ENCODE measurements at places on chromosomes 2 and 18.

DNA sequence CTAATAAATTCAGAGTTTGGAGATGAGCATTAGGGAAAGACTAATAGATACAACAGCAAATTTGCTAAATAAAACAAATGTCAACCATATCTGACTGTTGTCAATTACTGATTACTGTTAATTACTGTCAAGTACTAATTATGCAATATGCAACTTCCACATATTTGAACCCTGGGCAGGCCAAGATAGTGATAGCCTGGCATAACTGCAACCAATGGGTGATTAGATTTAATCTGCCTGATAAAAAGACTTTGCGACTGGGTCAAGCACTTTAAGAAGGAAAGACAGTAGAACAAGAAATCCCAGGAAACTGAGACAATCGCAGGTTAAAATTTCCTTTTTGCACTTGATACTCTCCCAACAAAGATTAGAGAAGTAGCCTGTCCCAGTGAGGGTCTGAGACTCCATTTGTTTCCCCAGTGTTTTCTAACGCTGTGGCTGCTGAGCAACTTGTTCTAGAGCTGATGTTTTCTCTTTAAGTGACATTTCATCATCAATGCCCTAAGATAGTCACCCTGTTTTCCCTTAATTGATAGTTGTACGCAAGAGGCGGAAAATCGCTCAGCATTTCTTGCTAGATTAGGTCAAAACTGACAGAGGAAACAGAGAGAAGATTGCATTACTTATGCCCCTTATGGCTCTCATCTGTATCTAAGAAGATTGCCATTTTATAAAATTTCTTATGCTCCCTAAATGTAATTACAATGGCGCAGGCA lies 17.8 kb downstream of the ARHGAP15 start:
- DNase-seq = no peak

DNA sequence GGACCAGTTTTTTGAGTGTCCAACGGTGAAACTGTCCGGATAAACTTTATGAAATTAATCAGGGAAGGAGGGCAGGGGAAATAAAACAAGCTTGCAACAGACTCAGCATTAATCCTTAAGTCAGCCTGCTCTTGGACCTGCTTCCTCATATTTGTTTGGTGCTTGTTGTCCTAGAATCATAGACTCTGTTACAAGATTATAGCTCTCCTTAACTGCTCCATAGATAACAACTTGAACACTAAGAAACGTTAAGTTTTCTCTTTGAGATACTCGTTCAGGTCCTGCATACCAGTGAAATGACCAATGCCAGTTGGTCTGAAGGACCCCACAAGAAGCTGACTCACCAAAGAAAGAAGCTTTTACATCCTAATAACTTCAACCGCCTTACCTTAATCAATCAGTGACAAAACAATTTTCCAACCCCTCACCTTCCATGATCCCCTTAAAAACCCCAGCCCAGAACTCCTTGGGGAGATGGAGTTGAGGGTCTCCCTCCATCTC lies 493.2 kb downstream of the PID1 start:
- DNase-seq = no peak

GRCh38 chr2:127707890-127708648 lies 6.8 kb downstream of the SFT2D3 start:
- peak; percentile 19 for DNase-seq

GRCh38 chr2:101597347-101597944 lies 100.1 kb upstream of the MAP4K4 start:
- DNase-seq = peak; percentile 52

DNA sequence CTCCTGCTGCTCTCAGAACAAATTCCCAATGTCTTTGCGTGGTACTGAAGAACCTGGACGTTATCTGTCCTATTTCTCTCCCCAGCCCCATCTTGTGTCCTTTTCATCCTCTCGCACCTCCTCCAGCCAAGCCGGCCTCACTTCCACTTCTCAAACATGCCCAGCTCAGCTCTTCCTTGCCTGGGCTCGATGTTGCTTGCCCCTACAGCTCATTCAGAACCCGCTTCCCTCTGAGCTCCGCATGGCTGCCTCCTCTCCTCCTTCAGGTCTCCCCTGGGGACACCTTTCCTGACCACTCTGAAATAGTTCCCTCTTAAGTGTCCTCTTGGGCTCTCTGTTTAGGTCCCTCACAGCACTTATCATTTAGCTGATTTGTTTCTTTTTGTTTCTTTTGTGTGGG lies 6.7 kb upstream of the SMARCAL1 start:
- DNase-seq = no peak

GRCh38 chr2:164786787-164787186 lies 54.8 kb downstream of the COBLL1 start:
- DNase-seq = no peak

DNA sequence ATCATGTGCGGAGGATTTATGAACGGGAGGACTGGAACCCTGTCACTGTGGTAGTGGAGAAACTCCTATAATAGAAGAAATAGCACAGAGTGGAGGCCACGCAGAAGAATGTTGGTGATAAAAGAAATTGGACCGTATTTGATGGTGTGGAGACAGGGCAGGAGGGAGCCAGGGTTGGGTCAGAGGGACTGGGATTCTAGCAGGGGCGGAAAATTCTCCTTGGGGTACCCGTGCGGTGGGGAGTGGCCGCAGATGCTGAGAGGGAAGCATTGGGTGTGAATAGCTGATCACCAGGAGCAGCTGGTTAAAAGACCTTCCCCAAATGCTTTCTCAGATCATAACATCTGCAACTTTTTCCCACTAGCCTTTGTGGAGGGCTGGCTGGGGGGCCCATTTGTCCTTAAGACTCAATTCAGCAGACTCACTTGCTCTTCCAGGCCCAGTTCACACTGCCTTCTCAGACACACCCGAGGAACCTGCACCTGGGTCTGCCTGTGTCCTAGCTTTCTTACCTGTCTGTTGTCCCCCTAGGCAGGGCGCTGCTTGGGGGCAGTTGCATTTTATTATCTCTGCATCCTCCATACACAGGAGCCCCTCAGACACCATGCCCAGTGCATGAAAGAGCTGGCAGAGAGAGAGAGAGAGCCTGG lies 7.1 kb downstream of the SH3BP4 start:
- DNase-seq = no peak

DNA sequence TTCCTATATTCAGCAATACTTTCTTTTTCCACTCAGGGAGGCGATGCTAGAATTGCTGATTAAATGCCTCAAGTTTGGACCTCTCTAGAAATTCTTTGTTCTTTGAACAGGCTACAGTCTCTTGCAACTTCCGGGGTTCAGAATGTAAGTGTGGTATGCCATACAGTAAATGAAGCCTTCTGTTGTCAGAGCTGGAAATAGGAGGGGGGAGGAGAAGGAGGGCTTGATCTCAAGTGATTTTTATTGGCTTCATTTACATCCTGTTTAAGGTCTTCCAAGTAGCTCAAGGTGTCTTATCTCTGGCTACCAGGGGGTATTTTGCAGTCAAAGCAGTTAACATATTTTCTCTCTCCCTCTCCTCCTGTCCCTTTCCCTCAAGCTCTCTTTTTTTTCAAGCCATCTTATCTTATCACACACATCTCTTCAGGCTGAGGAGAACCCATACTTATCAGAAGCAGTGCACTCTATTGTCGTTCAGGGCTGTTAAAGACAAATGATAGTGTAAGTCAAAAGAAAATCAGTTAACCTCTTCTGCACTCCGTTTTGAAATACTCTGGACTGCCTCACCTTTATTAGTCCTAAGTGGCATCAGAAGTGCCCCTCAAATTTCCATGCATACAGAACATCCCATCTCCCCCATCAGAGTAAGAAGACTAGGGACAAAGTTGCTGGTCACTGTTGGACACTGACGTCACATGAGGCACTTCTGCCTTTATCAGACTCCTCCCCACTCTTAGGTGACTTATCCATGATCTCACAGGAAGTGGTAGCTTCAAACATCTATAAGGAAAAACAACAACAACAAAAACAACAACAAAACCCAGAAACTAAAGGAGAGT lies 112.2 kb downstream of the ZNF521 start:
- peak; percentile 35 for DNase-seq

All from fibroblast of skin of back (primary cell).